ENCODE measurements at places on chromosomes 4 and X. TPM values are rescaled to one million over a fixed set of nuclear protein-coding genes. Genes with fewer than 3 reads are reported as not detected.
A peak's percentile ranks its signal among the peaks of the same experiment; 100 is the strongest.

GRCh38 chr4:16006771-16007446, 43.9 kb upstream of the FGFBP2 start:
- no peak for DNase-seq

PABPC5 gene
- polyA plus RNA-seq, result not detected

DNA sequence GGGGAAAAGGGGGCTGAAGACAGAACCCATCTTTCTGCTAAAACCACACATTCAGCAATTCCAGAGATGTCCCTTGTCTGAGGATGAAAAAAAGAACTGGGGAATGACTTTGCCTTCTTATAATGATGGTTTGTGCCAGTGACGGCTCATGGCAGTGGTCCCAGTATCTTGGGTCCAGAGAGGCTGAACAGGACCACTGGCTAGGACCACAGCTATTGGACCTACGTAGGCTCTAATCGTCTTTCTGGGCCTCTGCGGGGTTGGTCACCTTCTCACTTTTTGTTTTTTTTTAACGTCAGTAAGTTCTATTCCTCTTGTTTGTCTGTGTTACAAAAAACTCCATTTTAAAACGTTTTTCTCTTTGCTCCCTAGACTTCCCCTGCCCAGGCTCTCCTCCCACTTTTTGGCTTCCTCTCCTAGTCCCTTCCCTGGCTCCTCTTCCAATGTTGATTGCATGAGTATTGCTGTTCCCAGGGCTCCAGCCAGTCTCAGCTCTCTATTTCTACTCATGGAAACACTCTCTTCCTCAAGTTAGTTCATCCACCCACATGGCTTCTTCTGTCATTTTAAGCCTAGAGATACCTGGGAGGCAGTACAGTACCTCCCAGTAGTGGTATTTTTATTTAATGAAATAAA, 52.6 kb upstream of the STX18 start:
- DNase-seq, result no peak

DNA sequence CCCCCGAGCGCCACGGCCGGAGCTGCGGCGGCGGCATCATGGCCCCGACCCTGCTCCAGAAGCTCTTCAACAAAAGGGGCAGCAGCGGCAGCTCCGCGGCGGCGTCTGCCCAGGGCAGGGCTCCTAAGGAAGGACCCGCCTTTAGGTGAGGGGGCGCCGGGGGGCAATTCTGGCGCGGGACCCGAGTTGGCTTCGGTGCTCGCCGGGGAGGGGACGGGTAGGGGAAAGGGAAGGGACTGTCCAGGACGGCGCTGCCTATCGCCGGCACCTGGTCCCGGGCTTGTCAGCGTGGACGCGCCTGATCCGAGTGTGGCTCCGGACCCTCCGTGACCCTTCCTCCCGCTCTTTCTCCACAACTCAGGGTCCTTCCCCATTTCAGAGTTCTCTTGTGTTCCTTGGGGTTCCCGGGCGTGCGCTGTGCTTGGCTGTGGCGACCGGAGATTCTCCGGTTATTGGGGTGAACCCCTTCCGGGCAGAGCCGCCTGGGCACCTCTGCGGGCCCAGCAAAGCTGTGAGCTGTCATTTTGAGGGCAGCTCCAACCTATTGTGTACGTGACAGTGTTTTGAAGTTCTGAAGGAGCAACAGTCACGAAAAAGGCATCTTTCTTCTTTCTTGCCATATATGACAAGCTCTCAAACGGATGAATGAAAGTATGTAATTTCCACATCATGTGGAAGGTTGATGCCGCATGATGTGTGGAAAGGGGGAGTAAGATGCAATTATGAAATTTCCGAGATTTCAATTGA, 522 bp downstream of the FNIP2 start:
- DNase-seq, result peak; percentile 55

DNA sequence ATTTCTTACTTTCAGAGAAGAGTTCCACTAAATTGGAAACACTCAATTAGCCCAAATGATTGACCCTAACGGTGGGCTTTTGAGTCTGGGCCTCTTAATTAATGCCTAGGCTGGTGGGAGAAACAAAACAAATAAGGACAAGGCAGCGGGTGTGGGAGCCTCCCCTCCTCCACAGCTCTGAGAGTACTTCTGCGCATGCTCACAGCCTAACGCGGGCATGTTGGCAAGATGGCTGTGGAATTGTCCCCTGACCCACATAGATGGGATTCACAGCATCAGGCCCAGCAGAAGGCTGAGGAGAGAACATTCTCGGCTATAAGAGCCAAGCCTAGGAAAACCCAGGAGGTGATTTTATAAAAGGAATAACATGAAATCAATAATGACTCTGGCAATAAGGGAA, 230.1 kb downstream of the HS6ST2 start:
- no peak for DNase-seq

DNA sequence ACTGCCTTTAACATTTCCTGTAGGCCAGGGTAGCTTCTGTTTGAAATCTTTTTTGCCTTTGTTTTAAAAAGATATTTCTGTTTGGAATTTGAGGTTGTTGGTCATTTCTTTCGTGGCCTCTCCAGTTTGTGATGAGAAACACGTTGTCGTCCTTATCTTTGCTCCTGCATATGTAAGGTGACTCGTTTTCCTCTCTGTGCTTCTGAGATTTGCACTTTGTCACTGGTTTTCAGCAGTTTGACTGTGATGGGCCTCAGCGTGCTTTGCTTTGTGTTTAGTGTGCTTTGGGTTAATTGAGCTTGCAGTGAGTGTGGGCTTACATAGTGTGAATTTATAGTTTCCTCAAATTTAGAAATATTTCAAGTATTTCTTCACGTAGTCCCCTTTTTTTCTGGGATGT, 81.5 kb downstream of the FAM193A start:
- DNase-seq, result no peak

GRCh38 chr4:6123116-6123515, 77.2 kb downstream of the JAKMIP1 start:
- DNase-seq, result no peak

GRCh38 chrX:52031371-52031770, 37.6 kb downstream of the MAGED4B start:
- DNase-seq, result no peak

PAK3 gene
- not detected for polyA plus RNA-seq

DNA sequence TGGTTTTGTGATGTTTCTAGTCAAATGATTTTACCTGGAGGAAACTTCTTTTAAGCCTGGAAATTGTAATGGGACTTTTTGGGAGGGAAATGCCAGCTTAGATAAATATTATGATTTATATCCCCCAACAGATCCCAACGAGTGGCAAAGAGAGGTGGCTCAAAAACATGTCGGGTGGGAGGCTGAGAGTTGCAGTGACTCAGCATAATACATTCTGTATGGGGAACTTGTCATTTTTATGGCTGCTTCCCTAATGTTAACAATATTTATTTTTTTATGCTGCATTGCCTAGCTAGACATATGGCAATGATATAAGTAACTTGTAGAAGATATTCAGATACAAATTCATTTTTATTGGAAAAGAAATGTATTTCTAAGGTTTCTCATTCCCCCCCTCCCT, 219.0 kb downstream of the ARHGAP10 start:
- no peak for DNase-seq

USO1 gene
- 22.9 TPM for polyA plus RNA-seq

- DNase-seq, result no peak
These were observed 2.1 kb downstream of the JAKMIP1 start for GRCh38 chr4:6198278-6198677.

NLRP2B gene
- not detected for polyA plus RNA-seq

GRCh38 chr4:169948271-169948670, 77.9 kb downstream of the MFAP3L start:
- no peak for DNase-seq

DNA sequence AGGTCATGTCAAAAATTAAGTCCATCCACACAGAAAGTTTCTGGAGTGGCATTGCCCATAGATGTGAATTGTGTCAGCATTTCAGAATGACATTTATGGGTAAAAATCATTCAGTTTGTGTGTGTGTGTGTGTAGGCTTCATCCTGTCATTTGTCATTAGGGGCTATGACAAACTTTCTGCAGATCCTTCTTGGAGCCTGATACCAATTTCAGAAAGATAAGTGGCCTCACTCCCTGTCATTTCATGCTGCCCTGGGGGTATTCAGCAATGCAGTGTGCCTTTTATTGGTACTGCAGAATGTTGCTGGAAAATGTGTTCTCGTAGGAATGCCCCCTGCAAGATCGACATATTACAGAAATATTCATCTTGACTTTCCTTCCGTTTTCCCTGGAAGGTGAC, 659.7 kb downstream of the NLGN4X start:
- no peak for DNase-seq

PPP2R2C gene
- polyA plus RNA-seq, result not detected

DNA sequence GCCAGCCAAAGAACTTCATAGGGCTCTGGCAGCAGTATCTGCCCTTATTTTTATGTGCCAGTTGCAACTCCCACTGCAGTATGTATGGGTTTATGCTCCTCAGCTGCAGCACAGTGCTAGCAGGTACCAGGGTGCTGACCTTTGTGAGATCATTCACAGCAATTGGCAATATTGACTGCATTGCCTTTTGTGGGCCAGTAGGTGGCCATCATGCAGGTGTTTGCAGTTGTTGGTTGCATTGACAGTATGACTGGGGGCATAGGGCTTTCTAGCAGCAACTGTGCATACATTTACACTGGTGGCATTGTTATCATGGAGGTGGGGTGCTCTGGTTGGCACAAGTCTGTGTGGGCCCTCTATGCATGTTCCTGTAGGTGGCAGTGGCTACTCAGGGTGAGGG, 42.5 kb downstream of the FAAH2 start:
- DNase-seq, result no peak

DNA sequence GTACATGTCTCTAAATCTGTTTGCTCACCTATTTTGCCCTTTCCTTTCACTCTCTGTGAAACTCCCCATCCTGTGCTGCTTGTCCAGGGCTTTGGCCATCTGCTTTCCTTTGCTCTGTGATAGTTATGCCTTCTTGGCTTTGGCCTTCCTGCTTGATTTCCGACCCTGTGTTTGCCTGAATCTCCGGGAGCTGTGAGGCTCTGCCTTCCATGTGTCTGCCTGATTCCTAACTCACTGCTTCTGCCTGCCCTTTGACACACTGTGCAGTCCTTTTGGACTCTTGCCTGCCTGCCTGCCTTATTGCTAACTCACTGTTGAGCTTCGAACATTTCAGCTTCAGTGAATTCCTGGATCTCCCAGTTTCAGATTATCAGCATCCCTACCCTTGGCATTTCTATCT, 143.1 kb downstream of the C4orf33 start:
- no peak for DNase-seq

HGFAC gene
- polyA plus RNA-seq, result not detected

DNA sequence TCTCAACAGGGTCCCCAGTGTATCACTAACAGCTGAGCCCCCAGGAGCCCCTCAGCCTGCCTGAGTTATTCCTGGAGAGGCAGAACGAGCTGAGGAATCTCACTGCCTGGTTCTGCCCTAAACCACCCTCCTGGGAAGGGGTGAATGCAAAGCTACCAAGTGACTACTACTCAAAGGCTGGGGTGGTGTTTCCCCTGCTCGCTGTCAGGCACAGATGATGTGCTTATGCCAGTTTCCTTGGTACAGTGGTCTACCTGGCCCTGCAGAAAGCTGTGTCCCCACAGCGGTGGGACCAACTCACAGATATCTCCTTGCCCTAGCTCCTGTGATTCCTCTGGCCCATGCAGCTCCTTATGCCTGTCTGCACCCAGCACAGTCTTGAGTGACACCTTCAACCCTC, 35.4 kb upstream of the ASMTL start:
- DNase-seq, result no peak

DNA sequence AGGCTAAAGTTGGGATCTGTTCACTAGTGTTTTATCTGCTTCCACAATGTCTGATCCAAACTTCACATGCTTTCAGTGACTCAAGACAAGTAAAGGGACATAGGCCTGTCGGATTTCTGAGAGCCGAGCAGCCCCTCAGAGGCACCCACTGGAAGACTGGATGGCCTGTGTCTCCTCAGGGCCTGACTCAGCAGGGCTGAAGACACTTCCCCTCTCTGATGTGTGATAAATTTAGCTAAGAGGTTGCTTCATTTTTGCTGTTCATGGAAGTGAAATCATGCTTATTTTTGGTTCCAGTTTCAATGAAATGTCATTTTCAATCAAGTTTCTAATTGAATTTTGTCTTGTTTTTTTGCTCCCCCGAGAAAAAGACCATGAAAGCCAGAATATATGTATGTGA, 93.7 kb downstream of the MXRA5 start:
- no peak for DNase-seq

MAGEA10 gene
- not detected for polyA plus RNA-seq

- no peak for DNase-seq
These were observed 34.5 kb upstream of the LCORL start for GRCh38 chr4:18056030-18056429.

GRCh38 chr4:38865445-38865844, 2.2 kb upstream of the FAM114A1 start:
- no peak for DNase-seq

DNA sequence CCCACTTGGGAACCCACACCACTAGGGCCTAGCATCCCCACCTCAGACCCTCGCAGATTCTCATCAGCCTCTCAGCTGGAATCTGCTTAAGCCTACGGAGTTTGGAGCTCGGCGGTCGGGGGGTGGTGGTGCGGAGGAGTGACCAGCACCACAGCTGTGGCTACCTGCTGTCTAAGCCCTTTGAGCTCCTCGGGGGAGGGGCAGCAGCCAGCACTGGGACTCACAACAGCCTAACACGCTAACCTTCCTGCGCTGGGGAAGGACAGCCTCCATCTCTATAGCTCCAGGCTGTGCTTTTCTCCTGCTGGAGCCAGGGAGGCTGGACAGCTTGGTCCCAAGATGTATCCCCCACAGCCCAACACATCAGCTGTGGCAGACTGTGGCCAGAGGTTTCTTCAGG, 281.5 kb downstream of the USP46 start:
- no peak for DNase-seq

GRCh38 chr4:83785891-83786290, 250.0 kb downstream of the GPAT3 start:
- no peak for DNase-seq

- DNase-seq, result no peak
These were observed 205.4 kb downstream of the HS3ST1 start for GRCh38 chr4:11223311-11223710.

GRCh38 chr4:44927399-44928380, 201.3 kb upstream of the GNPDA2 start:
- no peak for DNase-seq

ASB12 gene
- polyA plus RNA-seq, result 0.33 TPM

DNA sequence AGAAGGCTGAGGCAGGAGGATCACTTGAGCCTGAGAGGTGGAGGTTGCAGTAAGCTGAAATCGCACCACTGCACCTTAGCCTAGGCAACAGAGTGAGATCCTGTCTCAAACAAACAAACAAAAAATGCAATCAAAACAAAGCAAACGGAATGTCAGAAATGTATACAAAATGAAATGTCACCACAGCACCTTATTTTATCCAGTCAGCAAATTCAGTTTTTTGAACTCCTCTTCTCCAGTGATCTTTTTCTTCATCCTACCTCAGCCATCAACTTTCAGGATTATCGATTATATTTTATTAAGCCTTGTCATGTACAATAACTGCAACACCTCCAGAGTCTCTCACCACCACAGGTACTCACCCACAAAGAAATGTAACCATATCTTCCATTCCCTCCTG, 31.1 kb upstream of the HPGDS start:
- DNase-seq, result no peak
